ENCODE measurements at places on chromosomes 4 and X.

DNA sequence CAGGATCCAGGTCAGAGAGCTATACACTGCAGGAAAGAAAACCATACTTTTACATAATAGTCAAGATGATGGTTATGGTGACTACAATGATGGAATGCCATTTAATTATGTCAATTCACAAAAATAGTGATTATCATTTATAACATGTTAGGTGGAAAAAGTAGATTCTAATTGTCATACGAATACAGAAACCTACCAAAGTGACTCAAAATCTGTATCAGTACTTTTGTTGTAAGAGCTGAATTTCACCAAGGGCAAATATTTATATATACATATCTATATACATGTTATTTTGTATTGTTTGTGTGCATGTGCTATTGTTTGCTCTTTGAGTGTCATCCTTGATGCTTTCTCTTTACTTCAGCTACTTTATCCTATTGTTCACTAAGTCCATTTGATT is 485.4 kb downstream of the INPP4B start:
- DNase-seq: no peak

- no peak for DNase-seq
These were observed 241.5 kb upstream of the IGFBP7 start for GRCh38 chr4:57351731-57352130.

GRCh38 chr4:24063731-24064130 is 173.9 kb upstream of the PPARGC1A start:
- no peak for DNase-seq

DNA sequence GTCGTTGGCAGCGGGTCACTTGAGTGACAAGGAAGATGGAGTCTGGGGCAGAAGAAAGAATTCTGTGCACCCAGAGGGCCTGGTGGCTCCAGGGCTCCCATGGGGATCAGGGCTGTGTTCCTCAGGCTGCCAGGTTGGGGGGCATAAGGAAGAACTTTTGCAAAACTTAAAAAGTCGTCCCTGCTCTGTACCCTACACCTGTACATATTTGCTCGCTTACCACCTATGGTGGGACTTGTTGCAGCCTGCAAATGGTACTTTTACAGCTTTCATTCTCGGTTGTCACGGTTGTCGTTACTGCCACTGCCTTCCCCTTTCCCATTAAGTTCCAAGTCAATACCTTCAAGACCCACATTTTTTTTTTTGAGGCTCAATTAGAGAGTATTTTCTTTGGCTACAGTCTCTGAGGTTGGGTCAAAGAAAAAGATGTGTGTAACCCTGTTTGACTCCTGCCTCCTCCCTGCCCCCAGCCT is 9.1 kb downstream of the ARX start:
- DNase-seq: no peak

- no peak for DNase-seq
These were observed 1.1 kb downstream of the TIMP1 start for GRCh38 chrX:47583240-47583861.

DNA sequence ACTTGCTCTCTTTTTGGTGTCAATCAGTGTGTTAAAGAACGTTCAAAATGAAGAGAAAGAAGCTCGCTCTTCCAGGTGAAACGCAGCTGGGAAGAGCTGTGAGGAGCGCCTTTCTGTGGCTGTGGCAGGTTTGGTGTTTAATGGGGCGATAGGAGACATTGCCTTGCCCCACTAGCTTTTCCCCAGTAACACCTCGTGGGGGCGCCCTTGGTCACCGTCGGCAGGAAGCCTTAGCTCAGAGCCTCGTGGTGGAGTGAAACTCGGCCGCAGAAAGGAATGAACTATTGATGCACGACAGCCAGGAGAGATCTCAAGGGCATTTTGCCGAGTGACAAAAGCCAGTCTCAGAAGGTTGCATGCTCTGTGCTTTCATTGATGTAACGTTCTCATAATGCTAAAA is 65.1 kb downstream of the GPR143 start:
- DNase-seq: no peak

GRCh38 chrX:114582264-114582632 is 1.6 kb upstream of the HTR2C start:
- DNase-seq: no peak

- DNase-seq: no peak
These were observed 81.0 kb upstream of the SMARCAD1 start for GRCh38 chr4:94126669-94127068.

DNA sequence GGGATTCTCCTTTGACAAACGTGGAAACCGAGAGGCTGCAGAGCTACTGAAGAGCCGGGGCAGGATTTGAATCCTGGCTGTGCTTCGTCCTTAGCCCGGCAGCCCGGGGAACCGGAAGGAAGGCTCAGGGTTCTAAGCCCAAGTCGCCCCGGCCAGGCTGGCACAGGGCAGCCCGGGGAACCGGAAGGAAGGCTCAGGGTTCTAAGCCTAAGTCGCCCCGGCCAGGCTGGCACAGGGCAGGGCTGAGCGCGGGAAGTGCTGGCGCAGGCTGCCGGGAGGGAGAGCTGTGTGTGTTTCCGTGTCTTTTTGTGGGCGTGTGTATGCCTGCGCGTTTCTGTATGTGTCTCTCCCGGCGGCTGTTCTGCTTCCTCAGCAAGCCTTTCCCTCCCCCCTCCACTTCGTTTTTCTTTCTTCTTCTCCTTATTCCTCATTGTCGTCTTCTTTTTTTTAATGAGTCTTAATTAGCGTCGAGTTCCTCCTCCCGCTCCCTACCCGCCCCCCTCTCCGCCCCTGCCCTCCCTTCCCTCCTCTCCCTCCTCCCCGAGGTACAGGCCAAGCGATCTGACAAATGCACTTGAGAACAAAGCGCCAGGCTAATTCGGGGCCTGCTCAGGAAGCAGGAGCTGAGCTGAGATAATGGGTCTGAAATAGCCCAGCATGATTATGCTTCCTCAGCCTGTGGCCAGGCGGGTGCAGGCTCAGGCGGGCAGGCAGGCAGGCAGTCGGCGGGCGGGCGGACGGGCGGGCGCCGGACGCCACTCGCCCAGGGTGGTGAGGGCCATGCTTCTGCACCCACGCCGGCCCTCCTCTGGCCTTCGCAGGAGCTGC is 65.9 kb downstream of the EFNB1 start:
- DNase-seq: peak; percentile 36

DNA sequence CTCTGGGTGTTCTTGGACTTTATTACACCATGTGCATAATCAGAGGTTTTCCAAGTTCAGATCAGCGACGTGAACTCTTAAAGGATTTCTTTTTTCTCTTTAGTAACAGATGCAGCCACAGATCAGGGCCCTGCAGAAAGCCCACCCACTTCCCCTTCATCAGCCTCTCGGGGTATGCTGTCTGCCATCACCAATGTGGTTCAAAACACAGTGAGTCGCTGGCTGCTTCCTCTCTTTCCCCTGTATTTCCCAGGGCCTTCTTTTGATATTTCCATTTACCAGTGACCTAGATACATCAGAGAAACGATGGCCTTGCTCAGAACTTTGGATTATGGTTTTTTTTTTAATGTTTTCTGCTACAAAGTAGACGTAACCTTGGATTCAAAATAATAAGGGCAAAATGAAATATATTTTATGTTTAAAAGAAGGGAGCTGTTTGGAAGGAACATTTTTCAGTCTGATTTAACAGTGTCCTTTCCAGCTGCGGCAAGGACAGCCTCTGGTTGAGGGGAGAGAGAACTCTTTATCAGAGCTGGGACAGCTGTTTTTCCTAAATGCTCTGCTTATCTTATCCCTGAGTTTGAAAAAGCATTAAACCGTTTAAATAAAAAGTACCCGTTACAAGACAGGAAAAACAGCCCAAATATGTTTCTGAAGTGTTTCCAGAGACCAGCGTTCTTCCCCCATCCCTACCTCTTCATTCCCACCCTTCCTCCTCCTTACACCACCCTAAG is 38.2 kb downstream of the FAM114A1 start:
- DNase-seq: no peak

GRCh38 chr4:158610790-158611189 is 60.9 kb downstream of the C4orf46 start:
- no peak for DNase-seq

DNA sequence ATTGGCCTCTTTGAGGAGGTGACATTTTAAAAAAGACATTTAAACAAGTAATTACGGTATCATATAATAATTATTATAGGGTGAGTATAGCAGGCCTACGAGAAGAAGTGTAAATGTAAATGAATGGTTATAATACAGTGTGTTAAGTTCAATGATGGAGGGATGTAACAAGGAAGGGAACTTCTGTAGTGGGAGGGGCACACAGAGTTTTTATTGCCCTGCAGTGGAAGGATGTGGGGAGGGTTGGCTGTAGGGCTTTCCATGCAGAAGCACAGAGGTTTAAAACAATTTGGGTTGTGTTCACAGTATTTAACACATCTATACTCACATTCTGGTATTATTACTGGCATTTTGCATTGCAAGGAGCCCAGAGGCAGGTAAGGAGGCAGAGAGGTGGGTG is 41.1 kb downstream of the AFF1 start:
- no peak for DNase-seq

DNA sequence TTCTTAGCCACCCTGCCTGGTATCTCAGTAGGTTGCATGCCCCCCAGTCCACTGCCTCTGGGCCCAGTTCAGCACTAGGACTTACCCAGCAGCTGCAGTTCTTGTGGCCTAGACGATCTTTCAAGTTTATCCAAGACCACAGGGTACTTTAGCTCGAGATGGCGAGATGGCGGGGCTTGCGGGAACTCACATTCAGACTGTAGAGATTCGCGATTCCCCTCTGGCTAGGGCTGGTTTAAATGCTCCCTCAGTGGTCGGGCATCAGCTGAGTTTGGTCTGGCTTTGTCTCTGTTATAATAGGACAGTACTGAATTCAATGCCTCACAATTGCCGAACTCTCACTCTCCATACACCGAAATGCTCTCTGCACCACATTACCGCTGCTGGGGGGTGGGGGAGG is 18.4 kb upstream of the RFC1 start:
- no peak for DNase-seq

- DNase-seq: no peak
These were observed 7.1 kb downstream of the SMIM9 start for GRCh38 chrX:154827194-154828015.

- DNase-seq: peak; percentile 79
These were observed 234.7 kb downstream of the OR13H1 start for GRCh38 chrX:131778269-131779218.

- DNase-seq: no peak
These were observed 4.6 kb downstream of the NKX6-1 start for GRCh38 chr4:84494531-84494930.

DNA sequence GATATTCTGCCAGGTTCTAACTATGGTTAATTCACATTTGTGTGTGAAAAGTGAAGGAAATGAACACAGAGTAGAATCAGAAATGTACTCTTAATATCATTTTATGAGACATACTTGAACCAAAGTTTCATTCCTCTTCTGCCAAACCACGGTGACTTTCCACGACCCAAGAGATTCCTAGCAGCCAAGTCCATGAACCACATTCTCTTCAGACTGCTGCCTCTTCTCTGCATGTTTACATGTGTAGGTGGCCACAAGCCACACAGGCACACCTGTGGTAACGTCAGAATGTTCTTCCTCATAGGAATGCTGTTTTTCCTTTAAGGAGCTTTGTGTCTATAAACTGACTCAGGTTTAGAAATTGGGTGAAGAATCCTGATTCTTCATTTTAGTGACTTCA is 1411.2 kb downstream of the RAPGEF2 start:
- no peak for DNase-seq

DNA sequence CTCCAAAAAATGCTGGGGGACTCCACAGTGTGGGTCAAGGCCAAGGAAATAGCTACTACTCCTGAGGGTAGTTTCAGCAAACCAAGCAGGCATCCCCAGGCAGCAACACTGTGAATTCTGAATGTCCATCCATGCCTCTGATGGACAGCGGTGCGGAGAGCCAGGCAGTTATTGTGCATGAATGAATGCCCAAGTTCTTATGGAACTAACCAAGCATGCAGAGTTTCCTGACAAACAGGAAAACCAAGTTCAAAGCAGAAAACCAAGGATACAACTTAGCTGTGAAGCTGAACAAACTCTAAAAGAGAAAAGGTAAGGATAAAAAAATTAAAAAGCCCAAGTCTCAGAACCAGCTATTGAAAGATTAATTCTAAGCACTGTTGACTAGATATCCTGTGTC is 642.6 kb upstream of the HS3ST1 start:
- no peak for DNase-seq

GRCh38 chr4:22456291-22456690 is 59.6 kb downstream of the ADGRA3 start:
- DNase-seq: no peak

- no peak for DNase-seq
These were observed 208.4 kb upstream of the TRAM1L1 start for GRCh38 chr4:117293784-117294183.

GRCh38 chrX:375181-376036 is 11.3 kb downstream of the PPP2R3B start:
- no peak for DNase-seq

DNA sequence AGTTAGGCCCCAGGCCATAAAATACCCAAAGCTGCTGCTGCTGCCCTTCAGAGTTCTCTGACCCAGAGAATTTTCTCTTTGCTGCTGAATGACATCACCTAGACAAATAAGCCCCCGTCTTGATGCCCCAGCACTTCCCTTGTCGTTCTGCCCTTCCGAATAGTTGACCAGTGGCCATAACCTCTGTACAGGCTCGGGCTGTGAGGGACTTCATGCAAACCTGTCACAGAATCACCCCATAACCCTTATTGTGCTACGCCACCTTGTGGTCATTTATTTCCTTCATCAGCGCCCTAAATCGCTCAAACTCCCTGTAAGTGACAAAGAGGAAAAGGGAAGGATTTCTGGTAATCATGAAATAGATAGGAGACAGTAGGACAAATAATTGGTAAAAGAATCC is 18.8 kb downstream of the SPACA5 start:
- DNase-seq: peak; percentile 50

DNA sequence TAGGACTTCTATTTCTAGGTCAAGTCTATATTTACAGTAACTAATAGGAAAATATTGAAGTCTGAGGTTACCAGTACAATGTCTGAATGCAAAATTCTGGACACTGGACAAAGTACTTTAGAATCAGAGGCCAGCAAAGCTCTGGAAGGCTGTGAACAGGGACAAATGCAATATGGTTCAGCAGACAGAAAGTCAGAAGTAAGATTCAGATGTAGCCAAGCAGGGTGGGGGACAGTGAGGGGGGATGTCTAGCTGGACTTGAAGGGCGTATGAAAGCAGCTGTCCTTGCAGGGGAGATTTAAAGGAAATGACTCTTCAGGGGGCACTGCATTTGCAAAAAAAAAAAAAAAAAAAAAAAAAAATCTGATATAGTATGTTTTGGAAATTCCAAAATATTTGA is 2.9 kb downstream of the SORBS2 start:
- no peak for DNase-seq

GRCh38 chrX:107721318-107721717 is 54.3 kb downstream of the TSC22D3 start:
- no peak for DNase-seq

DNA sequence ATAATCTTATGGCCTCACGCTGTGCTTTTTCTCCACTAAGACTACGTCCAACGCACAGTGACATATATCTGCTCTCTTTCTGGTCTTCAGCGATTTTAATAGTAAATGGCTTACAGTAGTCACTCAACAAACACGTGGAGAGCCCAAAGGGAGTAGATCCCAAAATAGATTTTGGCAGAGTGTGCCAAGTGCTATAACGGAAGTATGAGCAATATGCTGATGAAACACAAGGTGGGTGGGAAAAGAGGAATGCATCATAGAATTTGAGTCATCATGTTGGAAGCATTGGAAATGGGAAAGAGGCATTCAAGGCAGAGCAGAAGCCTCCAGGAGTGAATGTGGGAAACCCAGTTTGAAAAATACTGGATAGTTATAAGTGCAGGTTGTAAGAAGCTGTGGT is 129.1 kb upstream of the LDB2 start:
- no peak for DNase-seq

Data from CD4-positive, alpha-beta T cell treated with Interleukin-6 for 4 hours (primary cell).